Stomach (tissue), 19 donors: ENCODE measurements at places on chromosomes 2 and 18. TPM values are rescaled to one million over a fixed set of nuclear protein-coding genes. Genes with fewer than 3 reads are reported as not detected.
A peak's percentile ranks its signal among the peaks of the same experiment; 100 is the strongest.

GRCh38 chr2:131036269-131036668 lies 57.0 kb downstream of the FAM168B start:
- peak; percentile 6 for DNase-seq

- DNase-seq, result no peak
Measured at GRCh38 chr2:138455691-138456090, 45.9 kb upstream of the SPOPL start.

- no peak for DNase-seq
Measured at GRCh38 chr2:44965684-44966083, 24.2 kb downstream of the SIX3 start.

- DNase-seq, result no peak
Measured at GRCh38 chr18:8791171-8791651, 85.9 kb downstream of the MTCL1 start.

- DNase-seq, result peak; percentile 53
Measured at GRCh38 chr2:172734711-172735581, 699 bp upstream of the RAPGEF4 start.

GRCh38 chr18:55778788-55779690 lies 191.0 kb upstream of the TCF4 start:
- DNase-seq, result peak; percentile 30

- DNase-seq, result no peak
Measured at GRCh38 chr2:126038861-126039260, 617.1 kb upstream of the GYPC start.

GRCh38 chr2:239175181-239175580 lies 225.6 kb downstream of the HDAC4 start:
- DNase-seq, result no peak

- peak; percentile 87 for DNase-seq
Measured at GRCh38 chr18:34158881-34159690, 65.6 kb downstream of the NOL4 start.

GRCh38 chr2:195779491-195779890 lies 122.5 kb downstream of the SLC39A10 start:
- no peak for DNase-seq

- DNase-seq, result no peak
Measured at GRCh38 chr18:74722237-74722636, 124.6 kb downstream of the ZNF407 start.

GRCh38 chr18:12863687-12864216 lies 20.3 kb downstream of the PTPN2 start:
- DNase-seq, result no peak

- peak; percentile 18 for DNase-seq
Measured at GRCh38 chr2:238912916-238913875, 65.3 kb downstream of the TWIST2 start.

DNA sequence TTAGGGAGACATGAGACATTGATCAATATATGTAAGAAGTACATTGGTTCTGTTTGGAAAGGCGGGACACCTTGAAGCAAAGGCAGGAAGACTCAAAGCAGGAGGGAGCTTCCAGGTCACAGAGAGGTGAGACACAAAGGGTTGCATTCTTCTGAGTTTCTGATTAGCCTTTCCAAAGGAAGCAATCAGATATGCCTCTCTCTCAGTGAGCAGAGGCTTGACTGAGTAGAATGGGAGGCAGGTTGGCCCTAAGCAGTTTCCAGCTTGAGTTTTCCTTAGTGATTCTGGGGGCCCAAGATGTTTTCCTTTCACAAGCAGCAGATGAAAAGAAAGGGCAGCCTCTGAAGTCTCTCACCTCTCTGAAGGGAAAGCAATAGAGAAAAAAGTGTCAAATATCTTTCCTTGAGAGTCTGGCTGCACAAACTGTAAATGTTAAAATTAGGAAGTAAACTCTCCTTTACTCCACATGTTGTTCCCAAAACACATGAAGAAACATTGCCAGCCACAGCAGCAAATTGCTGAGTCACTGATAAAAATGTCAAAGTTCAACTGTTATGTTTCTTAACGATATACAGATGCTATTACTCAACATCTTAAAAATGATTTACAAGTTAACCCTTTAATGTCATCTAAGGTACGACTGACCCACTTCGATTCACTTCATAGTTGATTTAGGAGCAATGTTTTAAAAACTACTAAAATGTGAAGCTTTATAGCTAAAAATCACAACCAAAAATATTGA lies 40.3 kb downstream of the CYB5A start:
- no peak for DNase-seq

DNA sequence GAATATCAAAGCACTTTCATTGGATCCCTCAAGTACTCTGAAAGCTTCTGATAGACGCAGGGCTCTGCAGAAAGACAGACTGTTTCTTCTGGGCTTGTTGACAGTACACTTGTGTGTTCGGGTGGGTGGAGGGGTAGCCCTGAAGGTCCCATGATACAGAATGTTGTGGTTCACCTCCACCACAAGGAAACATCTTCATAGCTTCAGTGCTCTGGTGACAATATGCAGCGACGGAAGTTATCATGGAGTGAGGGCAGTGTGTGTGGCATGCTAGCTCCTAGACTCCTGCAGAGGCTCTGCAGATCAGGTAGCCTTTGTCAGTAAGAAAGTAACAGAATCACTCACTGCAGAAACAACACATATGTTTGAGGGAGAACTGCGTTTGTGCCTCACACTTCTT lies 90.7 kb downstream of the MEIS1 start:
- no peak for DNase-seq

- no peak for DNase-seq
Measured at GRCh38 chr2:223954401-223954800, 2.9 kb upstream of the MRPL44 start.

DNA sequence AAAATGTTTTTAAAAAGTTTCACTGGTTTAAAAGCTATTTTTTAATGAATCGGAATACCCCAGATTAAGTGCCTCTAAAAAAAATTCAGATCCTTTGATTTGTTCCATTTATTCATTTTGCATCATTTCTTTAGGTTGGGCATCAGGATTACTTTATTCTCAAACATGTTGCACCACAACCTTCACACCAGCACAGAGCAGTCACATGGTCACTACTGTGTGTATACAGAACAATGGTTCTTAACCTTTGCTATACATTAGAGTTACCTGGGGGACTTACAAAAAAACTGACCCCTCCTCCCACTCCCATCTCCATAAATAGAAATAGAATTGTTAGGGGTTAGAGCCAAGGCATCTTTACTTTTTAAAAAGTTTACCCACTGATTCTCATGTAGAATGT lies 218.2 kb downstream of the AGPS start:
- DNase-seq, result no peak

DNA sequence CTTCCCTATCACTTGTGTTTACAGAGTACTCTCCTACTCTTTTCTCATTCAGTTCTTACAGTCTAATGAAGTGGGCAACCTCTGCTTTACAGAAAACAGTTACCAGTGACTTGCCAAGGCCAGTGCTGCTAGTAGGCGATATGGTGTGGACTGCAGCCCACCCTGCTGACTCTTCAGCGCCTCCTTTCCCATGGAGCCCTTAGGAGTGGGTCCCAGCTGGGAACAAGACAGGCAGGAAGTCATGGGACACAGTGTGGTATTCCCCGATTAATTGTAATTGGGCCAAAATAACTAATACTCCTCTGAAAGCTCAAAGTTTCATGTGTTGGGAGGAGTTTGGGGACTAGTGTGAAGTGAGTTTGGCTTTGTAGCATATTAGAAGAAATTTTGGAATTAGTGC lies 120.1 kb upstream of the EML6 start:
- peak; percentile 58 for DNase-seq

DNA sequence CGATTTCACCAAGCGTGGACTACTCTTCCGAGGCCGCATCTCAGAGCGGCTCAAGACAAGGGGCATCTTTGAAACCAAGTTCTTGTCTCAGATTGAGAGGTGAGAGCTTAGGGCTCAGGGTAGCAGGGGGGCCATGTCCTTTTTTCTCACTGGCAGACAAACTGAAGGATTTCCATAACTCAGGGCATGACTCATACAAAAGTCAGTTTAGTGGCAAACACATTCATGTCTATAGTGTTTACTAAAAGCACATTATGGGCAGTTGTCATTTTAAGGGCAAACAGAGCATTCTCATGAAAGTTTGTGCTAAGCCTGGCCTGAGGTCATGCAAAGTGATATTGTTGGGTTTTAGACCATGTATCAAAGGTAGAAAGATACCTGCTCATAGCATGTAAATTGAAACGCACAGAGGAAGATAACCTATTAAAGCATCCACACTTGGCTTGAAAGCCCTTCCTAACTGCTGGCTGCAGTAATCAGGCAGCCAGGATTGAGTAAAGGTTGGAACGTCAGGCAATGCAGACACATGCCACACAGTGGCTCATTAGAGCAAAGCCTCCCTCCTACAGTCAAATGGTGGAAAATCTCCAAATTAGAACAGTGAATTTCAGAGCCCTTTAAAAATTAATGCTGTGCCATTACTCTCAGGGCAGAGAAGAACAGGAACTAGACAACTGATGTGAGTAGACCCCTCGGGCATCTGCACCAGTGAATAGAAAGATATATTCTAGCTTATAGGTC lies 54.2 kb downstream of the HK2 start:
- no peak for DNase-seq

DNA sequence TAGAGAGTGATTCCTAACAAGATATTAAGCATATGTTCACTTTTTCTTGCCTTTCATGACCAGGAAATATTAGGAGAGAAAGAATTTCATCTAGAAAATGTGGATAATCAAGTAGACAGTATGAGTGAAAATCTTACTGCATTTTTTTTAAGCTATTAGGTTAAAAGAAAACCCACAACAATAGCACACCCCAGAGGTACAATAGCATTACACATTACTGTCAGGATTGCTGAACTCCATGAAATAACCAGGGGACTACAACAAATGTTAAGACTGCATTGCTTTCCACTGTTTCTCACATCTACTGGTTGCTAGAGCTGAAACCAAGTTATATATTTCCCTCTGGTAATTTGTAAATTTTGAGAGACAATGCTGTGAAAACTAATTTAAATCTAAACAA lies 33.7 kb downstream of the KLF7 start:
- DNase-seq, result no peak

- no peak for DNase-seq
Measured at GRCh38 chr2:204896146-204896545, 350.9 kb downstream of the PARD3B start.

- no peak for DNase-seq
Measured at GRCh38 chr2:110904116-110904778, 171.9 kb downstream of the ACOXL start.

GRCh38 chr18:4441098-4441497 lies 14.0 kb downstream of the DLGAP1 start:
- DNase-seq, result no peak

DNA sequence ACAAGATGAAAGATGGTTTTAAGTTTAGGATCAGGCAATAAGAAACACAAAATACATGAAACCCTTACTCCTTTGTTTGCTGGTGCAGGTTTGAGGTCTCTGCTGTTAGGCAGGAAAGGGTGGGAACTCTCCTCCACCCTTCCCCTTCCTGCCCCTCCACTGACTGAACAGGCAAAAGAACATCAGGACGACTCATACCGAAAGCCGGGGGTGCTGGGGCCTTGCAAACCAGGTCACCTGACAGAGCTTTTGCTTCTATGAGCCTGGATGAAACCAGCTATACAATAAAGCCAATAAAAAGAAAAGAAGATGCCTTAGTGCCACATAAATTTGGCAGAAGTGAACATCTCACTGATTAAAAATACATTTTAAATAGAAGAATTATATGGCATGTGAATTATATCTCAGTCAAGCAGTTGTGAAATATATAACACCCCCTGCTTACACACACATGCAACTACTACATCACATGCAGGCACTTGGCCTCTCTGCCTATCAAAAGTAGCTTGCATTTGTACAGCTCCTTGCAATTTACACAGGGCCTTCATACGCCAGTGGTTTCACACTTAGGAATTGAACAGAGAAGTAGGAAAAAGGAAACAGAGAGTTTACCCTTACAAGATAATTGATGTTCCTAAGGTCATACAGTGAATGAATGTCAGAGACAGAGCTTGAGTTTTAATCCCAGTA lies 215.1 kb upstream of the TRIB2 start:
- peak; percentile 65 for DNase-seq

DNA sequence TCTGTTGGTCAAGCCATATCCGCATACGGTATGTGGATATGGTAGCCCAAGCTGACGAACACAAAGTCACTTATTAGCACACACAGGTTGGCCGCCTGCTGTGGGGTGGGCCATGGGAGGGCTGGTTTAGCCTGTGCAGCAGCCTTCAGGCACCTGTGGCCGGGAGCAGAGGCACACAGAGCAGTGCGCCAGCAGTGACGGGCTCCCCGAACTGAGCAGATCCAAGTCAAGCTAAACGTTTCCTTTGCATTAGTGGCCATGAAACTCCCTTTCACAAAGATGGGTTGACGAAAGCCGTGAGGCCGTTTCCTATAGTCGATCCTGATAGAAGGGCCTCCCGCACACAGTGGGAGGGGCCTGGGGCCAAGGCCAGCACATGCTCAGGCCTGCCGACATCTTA lies 72.1 kb downstream of the TSHZ1 start:
- no peak for DNase-seq

DNA sequence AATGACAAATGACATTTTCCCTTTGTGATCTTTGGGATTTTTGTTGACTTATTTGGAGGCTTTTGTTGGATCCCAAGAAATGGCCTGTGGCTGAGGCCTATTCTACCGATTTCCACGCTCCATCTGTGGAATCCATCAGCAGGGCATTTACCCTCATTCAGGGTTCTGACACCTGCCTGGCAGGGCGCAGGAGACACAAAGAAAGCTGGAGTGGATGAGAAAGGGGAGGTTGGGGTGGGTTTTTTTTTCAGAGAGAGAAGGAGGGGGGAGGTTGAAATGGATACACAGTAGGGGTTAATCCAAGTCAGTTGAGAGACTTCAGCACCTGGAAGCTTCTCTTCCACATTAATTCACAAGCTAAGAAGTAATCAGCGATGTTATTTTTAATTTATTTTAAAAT lies 59.7 kb downstream of the PAX3 start:
- DNase-seq, result no peak

GRCh38 chr2:179938026-179938425 lies 69.1 kb downstream of the CWC22 start:
- no peak for DNase-seq

GRCh38 chr2:227592694-227593387 lies 5.9 kb upstream of the SCYGR2 start:
- no peak for DNase-seq

Gene MROH2A
- not detected for total RNA-seq

Gene NGEF
- 30.9 TPM for total RNA-seq

Gene MOGAT1
- not detected for total RNA-seq

Gene CLEC4F
- total RNA-seq, result not detected

Gene GIGYF2
- total RNA-seq, result 81.7 TPM

Gene EMX1
- total RNA-seq, result 32.1 TPM

Gene SERPINB3
- not detected for total RNA-seq

Gene PTPN2
- total RNA-seq, result 28.5 TPM

Gene ID2
- total RNA-seq, result 187 TPM

Gene TUBA3E
- not detected for total RNA-seq
